Activated T-helper 1 cell treated with anti-CD3 and anti-CD28 coated beads, Interleukin-2, amount 50 U/mL, for 16 hours (primary cell): ENCODE measurements at places on chromosomes 13 and 19.

DNA sequence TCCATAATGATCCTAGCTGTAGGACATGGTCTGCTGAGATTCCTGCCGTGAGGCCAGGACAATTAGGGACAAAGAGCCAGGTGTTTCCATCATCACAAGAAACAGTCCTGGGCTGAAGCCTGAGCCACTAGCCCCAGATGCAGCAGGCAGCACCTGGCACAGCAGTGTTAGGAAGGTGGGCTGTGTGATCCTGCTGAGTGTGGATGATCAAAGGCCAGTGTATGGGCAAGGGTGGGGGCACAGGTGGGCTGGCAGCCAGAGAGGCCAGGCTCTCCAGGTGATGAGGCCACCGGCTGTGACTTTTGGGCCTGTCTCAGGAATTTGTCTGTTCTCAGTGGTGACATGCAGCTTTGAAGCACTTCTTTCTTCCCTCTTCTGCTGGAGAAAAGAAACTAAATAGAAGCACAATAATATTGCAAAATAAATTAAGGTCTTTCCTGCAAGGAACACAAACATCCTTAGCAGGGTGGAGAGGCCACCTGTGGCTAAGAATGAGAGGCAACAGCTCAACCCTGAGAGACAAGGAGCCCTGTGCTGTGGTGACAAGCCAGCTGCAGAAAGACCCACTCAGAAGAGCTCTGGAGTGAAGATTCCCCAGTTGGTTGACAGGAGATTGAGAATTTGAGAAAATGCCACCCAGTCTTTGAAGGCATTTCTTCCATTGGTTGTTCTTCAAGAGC is 127.6 kb downstream of the KATNAL1 start:
- DNase-seq, result no peak

DNA sequence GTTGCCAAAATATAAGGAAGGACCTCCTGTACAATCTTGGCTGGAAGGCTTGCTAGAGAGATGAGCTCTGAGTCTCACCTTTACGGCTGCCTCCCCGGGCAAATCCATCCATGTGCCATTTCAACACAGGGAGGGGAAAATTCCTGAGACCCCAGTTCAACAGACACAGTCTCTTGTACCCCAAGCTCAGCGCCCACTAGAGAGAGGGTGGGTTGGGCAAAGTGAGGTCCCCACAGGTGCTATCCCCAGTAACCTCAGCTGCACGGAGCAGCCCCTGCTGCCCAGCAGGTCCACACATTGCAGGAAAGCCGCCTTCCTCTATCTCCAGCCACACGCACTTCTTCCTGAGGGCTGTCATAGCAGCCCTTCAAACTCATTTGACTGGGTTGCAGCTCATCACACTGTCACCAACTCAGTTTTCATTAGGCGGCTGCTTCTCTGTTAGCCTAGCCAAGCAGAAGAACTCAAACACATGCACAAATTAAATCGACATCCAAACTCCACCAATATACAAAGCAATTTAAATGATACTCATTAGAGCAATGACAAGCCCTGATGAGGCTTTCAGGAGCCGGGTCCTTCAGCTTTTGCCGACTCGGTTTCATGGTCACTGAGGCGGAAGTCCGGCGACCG is 80.4 kb downstream of the TSHZ3 start:
- DNase-seq, result no peak

DNA sequence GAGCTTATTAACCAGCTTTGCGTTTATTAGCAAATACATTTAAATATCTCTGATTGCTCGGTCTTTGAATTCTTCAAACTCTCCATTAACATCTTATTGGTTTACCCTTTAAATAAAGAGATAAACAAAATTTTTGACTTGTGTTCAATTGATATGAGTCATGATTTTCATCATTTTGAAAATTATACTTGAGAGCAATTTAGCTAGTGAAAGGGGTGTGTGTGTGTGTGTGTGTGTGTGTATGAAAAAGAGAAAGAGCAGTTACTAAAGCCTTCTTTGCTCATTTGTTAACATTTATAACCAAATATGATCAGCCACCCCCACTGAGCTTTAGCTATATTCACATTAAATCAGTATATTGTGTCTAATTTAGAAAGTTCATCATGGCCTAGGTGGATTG is 48.3 kb upstream of the FAM216B start:
- no peak for DNase-seq

DNA sequence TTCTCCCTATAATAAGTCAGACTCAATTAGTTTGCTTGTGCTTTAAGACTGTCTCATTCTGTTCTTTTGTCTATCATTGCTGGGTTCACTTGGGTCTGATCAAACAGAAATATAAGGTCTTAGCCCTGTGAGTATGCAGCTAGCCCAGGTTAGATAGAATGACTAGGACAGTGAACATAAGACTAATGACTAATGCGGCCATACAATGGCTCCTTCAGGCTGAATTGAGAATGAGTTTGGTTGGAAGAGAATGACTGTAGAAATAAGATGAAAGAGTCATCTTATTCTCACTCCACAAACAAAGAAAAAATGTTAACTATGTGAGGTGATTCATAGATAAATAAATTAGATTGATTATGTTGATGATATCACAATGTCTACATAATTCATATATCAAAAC is 50.1 kb upstream of the OBI1 start:
- DNase-seq, result no peak

DNA sequence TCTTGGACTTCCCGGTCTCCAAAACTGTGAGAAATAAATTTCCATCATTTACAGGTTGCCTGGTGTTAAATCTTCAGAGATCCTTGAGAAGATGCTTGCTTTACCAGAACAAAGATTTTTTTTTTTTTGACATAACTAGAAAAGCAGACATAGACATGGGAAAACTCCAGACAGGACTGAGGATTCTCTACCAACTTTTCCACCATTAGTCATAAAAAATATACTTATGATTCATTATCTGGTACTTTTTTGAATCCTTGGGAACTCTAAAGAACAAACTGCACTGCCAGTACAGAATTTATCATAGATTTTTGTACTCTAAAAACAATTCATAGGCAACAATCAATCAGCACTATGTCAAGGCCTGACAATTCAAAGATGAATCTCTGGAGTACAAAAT is 487.6 kb downstream of the EFNB2 start:
- no peak for DNase-seq

DNA sequence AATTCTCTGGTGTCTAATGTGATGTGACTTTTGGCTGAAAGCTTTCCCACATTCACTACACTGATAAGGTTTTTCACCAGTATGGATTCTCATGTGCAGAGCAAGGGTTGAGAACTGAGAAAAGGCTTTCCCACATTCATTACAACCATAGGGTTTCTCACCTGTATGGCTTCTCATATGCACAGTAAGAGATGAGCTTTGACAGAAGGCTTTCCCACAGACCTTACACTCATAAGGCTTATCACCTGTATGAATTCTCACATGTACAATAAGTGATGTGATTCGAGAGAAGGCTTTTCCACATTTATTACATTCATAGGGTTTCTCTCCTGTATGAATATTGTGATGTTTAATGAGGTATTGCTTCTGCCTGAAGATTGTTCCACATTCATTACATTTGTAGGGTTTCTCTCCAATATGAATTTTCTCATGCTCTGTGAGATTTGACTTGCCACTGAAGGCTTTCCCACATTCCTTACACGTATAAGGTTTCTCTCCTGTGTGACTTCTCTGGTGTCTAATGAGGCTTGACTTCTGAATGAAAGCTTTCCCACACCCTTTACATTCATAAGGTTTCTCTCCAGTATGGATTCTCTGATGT is 14.0 kb downstream of the ZNF260 start:
- DNase-seq, result no peak

- no peak for DNase-seq
These were observed 519.6 kb downstream of the KLF5 start for GRCh38 chr13:73578251-73578875.

- DNase-seq, result no peak
These were observed 2299.5 kb downstream of the PCDH9 start for GRCh38 chr13:64930636-64931035.

DNA sequence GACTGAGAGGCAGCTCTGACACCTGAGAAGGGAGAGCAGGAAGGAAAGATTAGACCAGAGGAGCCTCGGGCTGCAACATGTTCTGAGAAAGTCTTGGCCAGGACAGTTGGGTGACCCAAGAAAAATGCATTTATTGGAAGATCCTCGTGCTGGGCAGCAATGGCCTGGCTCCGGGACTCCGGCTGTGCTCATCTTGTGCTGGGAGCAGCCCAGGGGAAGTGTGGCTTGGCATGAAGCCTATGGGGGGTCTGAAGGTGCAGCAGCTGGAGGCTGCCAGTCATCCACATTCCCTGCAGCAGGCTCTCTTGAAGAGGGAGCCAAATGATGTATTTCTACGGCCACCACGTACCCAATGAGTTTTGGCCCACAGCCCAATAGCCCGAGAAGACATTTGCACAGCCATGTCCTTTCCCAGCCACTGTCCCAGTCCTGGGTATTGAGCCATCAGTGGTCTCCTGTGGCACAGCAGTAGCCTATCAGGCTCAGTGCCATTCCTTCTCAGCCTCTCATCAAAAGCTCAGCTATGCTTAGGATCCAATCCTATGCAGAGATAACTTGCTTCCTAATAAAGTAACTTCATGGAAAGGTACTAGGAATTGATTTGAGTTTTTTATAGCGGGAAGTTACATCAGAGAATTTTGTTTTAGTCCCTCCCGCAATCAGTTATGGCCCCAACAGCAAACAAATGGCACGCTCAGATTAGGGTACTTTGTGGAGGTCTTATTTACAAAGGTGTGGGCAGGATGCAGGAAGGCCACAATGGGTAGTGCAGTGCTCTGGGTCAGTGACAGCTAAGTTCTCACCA is 76.0 kb upstream of the MEDAG start:
- DNase-seq, result no peak

DNA sequence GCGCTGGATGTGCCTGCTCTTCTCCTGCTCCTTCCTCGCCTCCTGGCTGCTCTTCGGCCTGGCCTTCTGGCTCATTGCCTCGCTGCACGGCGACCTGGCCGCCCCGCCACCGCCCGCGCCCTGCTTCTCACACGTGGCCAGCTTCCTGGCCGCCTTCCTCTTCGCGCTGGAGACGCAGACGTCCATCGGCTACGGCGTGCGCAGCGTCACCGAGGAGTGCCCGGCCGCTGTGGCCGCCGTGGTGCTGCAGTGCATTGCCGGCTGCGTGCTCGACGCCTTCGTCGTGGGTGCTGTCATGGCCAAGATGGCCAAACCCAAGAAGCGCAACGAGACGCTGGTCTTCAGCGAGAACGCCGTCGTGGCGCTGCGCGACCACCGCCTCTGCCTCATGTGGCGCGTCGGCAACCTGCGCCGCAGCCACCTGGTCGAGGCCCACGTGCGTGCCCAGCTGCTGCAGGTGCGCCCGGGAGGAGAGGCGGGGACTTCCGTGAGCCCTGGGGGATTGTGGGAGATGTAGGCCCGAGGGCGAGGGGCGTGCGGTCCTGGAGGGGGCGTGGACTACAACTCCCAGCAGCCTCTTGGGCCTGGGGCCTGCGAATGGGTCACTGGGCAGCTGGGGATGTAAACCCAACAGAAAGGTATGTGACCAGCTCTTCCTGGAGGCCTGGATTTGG is 6.7 kb downstream of the KCNJ14 start:
- DNase-seq, result no peak

GRCh38 chr13:80338781-80339562 is 2.0 kb downstream of the SPRY2 start:
- no peak for DNase-seq

GRCh38 chr13:26168237-26168814 is 53.8 kb downstream of the RNF6 start:
- no peak for DNase-seq

- no peak for DNase-seq
These were observed 7.2 kb downstream of the ATP8B3 start for GRCh38 chr19:1804858-1805257.

GRCh38 chr13:28413999-28414398 is 80.9 kb downstream of the FLT1 start:
- DNase-seq, result no peak

DNA sequence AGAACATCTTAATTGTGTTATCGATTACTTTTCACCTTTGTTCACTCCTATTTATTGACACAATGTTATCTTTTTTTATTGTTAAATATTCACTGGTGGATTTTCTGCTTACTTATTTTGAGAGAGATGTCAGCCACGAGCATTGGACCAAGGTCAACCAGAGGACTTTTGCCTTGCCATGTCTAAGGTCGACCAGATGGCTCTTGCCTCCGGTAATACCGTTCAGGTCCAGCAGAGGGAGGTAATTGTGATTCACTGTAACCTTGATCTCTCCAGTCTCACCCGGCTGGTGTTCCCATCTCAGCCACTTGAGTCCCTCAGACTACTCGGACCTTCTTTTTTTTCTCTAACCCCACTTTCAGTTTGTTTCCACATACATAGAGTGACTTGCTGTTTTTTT is 1438.1 kb downstream of the UQCRFS1 start:
- no peak for DNase-seq

GRCh38 chr13:113151745-113152690 is 6.4 kb upstream of the PROZ start:
- DNase-seq, result no peak

DNA sequence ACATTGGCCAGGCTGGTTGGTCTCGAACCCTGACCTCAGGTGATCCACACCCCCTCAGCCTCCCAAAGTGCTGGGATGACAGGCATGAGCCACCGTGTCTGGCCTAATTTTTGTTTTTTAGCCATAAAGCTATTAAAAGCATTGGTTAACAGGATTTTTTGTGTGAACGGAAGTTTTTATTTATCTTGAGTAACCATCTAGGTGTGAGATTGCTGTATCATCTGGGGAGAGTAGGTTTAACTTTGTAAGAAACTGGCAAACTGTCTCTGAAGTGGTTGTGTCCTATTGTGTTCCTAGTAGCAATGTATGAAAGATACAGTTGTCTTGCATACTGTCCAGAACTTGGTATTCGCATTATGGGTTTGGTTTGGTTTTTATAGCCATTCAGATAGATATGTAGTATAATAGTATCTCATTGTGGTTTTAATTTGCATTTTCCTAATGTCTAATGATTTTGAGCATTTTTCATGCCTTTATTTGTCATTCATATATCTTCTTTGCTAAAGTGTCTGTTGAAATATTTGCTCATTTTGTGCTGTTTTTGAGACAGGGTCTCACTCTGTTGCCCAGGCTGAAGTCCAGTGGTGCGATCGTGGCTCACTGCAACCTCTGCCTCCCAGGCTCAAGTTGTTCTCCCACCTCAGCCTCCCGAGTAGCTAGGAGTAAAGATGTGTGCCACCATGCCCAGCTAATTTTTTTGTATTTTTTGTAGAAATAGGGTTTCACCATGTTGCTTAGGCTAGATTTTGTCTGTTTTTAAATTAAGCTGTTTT is 13.5 kb upstream of the PLEKHF1 start:
- no peak for DNase-seq

- DNase-seq, result no peak
These were observed 1.6 kb downstream of the SLC25A30 start for GRCh38 chr13:45416516-45417128.
